Foreskin keratinocyte (primary cell): ENCODE measurements at places on chromosomes 5 and 9. TPM values are rescaled to one million over a fixed set of nuclear protein-coding genes. Genes with fewer than 3 reads are reported as not detected.
A peak's percentile ranks its signal among the peaks of the same experiment; 100 is the strongest.

SH2D3C gene
- 0.17 and 0.28 TPM in 2 replicates for total RNA-seq

DNA sequence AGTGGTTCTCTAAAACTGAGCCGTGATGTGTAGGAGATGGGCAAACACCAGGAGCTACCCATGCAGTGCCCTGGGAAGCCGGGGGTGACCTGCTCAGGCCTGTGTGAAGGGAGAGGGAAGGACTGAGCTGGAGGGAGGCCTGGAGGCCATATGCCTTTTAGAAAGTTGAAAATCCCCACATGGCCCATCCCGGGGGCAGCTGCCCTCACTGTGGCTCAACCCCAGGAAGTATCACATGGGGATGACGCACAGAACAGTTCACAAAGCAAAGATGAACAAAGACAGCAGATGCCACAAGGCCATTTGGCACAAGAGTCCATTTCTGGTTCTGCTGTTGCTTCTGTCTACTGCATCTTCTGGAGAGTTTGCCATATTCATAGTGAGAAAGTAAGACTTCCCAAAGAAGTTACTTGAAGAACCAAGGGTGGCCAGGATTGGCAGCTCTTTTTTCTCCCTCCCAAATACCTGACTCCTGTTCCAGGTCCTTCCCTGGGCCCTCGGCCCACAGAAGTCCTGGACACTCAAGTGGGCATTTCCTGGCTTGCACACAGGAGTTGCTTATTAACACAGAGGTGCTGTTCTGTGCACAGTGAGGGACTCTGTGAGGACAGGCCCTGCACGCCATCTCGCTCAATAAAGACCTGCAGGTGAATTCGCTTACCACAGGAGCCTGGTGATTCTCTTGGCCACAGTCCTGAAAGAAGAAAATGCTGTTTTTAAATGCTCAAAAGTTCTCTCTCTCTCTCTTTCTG, 25.1 kb downstream of the ACSL6 start:
- DNase-seq, result no peak

DNA sequence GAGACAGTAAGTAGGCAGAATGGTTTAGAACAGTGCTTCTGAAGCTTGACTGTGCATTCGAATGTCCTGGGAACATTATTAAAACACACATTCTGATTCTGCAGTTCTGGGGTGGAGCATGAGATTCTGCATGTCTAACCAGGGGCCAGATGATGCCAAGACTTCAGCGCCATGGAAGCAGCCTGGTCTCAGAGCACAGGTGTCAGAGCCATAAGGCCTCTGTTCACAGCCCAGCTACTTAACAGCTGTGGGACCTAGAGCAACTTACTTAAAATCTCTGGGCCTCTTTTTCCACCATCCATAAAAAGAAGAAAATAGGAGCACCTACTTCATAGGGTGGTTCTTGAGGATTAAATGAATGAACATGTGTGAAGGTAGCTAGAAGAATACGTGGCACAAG, 84.0 kb downstream of the GNAQ start:
- no peak for DNase-seq

DNA sequence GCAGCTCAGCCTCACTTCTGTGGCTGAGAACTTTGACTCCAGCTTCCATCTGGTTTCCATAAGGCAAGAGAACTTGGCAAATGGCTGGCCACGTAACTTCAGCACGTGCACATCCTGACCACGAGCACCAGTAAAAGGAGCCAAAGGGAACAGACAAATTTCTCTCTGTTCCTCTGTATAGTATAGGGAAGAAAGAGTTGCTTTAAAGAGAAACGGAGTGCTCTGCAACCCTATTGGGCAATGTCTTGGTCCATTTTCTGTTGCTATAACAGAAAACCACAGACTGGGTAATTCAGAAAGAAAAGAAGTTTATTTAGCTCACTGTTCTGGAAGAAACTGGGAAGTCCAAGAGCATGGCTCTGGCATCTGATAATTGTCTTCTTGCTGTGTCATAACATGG, 558.7 kb downstream of the ACTL7B start:
- DNase-seq, result no peak

PCDHB15 gene
- total RNA-seq, result 0.04 and 0.17 TPM in 2 replicates

- DNase-seq, result no peak
These were observed 12.7 kb downstream of the MEF2C start for GRCh38 chr5:88870285-88870684.

DNA sequence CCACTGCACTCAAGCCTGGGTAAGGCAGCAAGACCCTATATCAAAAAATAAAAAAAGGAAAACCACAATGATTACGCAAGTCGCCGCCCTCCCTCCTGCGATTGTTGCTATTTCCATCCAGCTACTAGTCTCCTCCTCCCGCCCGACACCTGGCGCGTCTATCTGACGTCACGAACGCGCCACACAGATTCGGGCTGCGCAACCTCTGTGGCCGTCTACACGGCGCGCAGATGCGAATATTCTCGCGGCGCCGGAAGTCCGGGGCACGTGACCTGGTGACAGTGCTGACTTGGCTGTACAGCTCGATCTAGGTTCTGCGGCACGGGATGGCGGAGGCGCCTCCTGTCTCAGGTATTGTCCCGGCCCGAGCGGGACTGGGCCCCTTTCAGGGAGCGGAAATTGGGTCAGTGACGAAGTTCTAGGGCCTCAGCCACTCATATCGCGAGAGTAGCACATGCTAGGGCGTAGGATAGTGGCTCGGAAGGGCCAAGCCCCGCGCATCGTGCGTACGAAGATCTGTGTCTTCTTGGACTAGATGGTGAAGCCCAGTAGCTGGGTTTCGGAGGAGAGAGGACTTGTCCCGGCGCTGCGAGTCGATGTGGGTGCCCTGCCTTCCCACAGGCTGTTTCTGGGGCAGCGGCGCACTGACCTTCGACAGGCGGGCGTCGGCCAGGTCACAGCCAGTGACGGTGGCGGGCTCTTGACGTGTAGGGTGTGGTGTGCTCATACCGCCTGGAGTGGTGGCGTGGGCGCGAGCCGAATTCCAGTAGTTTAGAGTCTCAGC, at the start of gene NFX1:
TSS of gene NFX1 (plus strand) at position 270 of the 784 bp plus-strand sequence. CDS start at position 327, 57 bp downstream.
- peak; percentile 97 for DNase-seq

- peak; percentile 20 for DNase-seq
These were observed 29.0 kb downstream of the GLRA1 start for GRCh38 chr5:151895660-151896030.

DNA sequence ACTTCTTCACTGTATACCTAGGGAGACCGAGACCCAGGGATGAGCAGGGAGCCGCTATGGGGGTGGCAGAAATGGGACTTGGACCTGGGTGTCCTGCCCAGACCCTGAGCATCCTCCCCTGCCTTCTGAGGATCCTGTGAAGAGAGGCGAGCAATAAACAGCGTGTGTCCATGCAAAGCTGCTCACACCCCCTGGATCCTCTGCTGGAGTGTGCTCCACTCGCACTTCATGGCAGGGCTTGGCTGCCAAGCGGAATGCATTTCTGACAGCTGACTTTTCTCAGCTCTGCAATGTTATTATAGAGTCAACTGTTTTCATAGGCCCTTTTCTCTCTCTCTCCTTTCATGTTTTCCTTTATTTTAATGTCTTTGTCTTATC, 31.0 kb upstream of the ALDH1B1 start:
- no peak for DNase-seq

BAAT gene
- 0.04 TPM in 1 of 2 replicates, not detected in the other for total RNA-seq

- no peak for DNase-seq
These were observed 14.0 kb downstream of the BOD1 start for GRCh38 chr5:173602423-173602822.

NUTM2F gene
- total RNA-seq, result not detected in 2 replicates

FSTL4 gene
- total RNA-seq, result 0.39 and 0.44 TPM in 2 replicates
